ENCODE measurements at places on chromosomes 11 and 22.
A peak's percentile ranks its signal among the peaks of the same experiment; 100 is the strongest.

GRCh38 chr22:19984201-19984753 lies 32.3 kb downstream of the ARVCF start:
- peak; percentile 80 for DNase-seq

DNA sequence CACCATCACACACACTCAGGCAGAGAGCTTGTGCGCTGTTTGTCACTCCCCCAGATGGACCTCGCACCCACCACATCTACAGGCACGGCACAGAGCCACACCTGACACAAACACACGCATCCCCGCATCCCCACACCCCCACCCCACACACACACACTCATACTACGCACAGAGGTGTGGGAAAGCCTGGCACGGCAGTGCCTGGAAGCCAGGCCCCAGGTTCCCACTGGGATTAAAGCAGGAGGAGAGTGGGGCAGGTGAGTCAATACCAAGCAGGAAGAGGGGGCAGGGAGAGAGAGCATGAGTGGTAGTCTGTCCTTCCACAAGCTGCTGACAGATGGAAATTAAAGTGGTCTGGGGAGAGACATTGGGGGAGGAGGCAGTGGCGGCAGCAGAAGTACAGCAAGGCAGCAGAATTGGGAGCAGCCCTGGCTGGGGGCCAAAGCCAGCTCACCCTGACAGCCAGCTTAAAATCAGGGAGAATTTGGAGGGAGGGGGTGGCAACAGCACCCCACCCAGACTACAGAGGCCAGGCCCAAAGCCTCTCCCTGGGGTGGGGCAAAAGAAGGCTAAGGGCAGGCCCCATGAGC lies 20.7 kb downstream of the TNKS1BP1 start:
- DNase-seq, result peak; percentile 72

GRCh38 chr11:30245621-30246020 lies 14.8 kb downstream of the FSHB start:
- no peak for DNase-seq

DNA sequence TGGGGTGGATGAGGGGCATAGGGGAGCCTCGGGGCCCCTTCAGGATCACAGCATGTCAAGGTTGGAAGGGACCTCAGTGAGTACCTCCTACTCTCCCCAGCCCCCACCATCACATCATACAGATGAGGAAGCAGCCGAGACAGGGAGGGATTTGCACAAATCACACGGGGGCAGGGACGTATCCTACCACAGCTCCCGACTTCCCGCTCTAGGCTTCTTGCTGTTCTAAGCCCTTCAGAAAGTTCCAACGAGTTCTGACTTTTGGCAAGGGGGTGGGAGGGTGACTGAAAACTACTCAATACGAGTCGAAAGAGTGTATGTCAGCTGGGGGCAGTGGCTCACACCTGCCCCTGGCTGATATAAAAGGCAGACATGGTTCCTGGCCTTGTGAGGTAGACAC lies 4.7 kb upstream of the RAD9A start:
- DNase-seq, result no peak

- peak; percentile 57 for DNase-seq
These were observed 18.5 kb downstream of the PRR33 start for GRCh38 chr11:1873048-1873812.

- no peak for DNase-seq
These were observed 61.5 kb downstream of the NUP98 start for GRCh38 chr11:3735827-3736226.

DNA sequence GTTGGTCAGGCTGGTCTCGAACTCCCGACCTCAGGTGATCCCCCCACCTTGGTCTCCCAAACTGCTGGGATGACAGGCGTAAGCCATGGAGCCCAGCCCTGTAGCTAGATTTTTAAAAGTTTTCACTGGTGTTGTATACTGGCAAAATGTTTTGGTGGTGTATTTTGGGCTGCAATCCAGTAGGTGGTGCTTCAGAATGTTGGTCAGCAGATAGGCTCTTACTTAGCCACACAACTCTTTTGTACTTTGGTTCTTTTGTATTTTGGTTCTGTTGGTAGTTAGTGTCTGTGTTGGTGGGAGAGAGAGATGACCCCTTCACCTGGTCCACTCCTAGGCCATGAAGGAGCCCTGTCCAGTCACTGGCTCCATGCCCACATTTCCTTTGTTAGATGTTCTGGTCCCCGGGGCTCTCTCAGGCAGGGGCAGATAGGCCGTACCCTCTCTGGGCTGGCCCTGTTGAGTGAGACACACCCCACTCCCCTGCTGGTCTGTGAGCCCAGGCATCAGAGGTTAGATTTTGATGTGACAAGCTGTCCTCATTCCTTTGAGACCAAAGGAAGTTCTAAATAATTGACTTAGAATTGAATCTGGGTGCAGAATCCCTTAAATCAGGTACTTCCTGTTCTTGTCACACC lies 123.8 kb downstream of the DDX10 start:
- no peak for DNase-seq

DNA sequence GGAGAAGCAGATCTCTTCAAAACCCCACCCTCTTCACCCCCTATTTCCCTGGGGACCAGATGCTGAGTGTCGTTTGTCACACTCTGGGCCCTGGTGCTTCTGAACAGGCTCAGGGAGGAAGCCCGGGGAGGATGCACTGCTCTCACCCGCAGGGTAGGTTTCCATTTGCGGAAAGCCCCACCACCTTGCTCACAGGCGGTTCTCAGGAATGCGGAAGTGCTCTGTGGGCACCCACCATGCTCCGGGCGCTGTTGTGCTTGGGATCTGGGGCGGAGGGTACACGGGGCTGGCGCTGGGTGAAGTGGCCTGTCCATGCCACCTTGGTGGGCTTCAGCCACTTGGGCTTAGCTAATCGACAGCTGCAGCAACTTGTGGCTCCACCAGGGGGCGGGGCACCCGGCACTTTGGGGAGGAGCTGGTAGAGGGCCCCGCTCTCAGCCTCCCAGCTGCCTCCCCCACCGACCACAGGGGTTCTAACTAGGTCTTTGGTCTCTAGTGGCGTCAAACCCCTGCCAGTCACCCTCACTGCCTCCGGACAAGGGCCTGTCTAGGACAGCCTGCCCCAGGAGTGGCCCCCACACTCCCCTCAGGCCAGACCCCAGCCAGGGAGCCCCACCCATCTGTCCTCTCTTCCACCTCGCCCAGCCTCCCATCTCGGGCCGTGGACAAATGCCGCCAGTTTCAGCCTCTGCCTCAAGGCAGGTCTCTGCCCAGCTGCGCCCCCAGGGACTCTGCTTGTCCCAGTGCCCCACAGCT lies 7.4 kb downstream of the NDUFV1 start:
- peak; percentile 40 for DNase-seq

GRCh38 chr22:35548722-35549112 lies 8.1 kb downstream of the RASD2 start:
- no peak for DNase-seq

GRCh38 chr11:56509439-56509838 lies 18.3 kb upstream of the OR5M8 start:
- no peak for DNase-seq

DNA sequence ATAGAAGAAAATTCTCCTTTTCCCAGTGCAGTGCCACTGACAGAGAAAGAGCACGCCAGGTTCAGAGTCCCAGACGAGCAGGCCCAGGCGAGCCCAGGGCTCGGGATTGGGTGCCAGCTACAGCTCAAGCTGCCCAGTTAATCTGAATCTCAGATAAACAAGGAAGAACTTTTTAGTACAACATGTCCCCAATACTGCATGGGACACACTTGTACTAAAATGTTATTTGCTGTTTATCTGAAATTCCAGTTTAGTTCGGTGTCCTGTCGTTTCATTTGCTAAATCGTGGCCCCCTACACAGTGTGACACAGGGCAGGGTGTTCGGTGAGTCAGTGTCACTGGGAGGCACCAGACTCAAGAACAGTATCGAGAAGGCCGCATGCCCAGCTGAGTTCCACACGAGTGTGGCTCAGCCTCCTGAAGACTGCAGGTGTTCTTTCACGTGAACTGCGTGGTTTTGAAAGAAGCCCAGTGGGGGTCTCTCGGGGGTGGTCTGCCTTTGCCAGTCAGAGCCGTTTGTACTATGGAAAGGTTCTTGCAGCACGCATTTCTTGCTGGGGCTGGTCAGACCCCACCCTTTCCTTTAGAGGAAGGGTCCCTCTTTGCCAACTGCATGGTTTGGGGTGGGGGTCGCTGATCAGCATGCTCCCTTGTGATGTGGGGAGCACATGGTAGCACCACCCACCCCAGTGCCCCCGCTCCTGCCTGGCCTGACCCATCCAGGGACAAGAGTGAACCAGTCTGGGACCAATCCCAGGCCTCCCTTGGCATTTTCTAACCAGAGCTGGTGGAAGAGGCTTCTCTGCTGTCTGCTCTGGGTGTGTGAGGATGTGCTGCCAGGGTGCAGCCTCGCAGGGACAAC lies 115.6 kb upstream of the B3GAT1 start:
- no peak for DNase-seq

DNA sequence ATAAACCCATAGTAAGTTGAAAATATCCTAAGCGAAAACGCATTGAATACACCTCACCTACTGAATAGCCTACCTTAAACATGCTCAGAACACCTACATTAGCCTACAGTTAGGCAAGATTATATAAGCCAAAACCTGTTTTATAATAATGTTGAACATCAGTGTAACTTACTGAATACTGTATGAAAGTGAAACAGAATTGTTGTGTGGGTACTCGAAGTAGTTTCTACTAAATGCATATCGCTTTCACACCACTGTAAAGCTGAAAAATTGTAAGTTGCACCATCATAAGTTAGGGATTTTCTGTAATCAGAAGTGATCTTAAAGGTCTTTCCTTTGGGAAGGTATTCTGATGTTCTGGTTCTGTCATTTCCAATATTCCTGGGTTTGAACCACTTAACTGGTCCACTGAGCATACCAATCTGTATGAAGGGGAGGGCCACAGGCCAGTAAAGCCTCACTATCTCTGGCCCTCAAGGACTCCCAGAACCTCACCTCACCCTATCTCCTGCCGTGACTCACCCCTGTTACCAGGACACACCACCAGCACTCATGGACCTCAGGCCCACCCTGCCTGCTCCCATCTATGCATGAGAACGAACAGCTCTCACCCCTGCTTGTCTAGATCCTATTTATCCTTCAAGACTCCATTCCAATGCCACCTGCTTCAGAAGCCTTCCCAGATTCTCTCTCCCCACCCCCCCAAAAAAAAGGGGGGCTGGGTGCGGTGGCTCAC lies 70.0 kb downstream of the NAT10 start:
- no peak for DNase-seq

- DNase-seq, result no peak
These were observed 6.4 kb downstream of the E2F8 start for GRCh38 chr11:19234231-19234817.

- DNase-seq, result no peak
These were observed 2.1 kb downstream of the CSNK1E start for GRCh38 chr22:38314933-38315822.

DNA sequence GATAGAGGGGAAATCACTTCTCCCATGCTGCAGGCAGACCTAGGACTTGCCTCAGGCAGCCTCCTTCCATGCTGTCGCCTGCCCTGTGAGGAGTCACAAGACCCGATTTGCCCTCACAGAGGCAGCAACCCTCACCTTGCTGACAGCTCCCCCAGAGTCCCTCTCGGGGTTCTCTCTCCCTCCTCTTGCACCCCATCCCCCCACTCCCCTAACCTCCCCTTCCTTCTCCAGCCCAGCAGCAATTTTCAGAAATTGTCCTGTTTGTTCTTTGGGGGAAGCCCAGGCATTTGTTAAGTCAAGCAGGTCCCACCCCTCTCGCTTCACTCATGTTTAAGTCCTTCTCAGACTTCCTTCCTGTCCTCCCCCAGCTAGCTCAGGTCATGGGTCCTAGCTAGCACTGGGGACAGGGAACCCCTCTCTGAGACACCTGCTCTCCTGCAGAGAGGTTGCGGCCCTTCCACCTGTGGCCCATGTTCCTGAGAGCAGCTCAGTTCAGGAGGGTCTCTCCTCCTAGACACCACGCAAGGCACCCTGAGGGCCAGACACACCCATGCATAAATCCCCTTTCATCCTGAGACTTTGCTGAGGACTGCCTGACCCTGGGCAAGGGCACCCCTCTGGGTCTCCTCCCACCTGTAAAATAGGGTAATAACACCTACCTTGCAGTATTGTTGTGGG lies 6.3 kb upstream of the FXYD2 start:
- DNase-seq, result no peak

- peak; percentile 49 for DNase-seq
These were observed 6.1 kb upstream of the STIM1 start for GRCh38 chr11:3849297-3849874.

GRCh38 chr11:21037850-21038249 lies 368.5 kb downstream of the NELL1 start:
- no peak for DNase-seq

DNA sequence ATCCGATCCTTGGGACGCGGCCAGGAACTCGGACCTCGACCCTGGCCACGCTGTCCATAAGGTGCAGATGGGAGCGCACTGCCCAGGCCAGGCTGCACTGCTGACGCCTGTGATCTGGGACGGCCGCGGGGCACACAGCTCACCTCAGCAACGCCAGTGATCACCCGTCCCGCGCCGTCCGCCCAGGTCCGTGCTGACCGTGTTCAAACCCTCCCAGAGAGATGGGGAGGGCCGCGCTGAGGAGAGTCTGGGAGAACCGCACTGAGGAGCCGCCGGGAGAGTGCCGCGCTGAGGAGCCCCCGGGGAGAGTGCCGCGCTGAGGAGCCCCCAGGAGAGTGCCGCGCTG lies 636 bp downstream of the KCNQ1OT1 start:
- no peak for DNase-seq

DNA sequence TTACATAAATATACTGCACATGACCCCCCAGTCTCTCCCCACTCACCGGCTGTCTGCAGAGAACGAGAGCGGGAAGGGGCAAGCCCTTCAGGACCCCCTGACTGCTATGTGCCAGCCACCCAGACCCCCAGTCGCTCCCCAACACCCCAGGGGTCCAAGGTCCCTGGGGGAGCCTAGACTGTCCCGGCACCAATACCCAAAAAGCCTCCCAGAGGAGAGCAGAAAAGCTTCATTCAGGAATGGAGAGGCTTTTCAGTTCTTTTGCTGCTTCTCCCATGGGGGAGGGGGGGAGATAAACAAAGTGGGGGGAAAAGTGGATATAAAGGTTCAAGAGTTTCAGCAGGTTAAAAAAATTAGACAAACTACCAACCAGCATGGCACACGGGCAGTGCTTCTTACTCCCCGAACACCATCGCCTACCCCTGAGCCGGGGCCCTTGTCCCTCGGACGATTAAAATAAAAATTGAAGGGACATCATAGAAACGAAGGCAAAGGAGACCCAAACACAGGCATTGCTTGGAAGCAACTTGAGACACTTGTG lies 1.3 kb downstream of the CSNK1E start:
- DNase-seq, result no peak
